ENCODE measurements at places on chromosomes 2 and 18.
A peak's percentile ranks its signal among the peaks of the same experiment; 100 is the strongest.

DNA sequence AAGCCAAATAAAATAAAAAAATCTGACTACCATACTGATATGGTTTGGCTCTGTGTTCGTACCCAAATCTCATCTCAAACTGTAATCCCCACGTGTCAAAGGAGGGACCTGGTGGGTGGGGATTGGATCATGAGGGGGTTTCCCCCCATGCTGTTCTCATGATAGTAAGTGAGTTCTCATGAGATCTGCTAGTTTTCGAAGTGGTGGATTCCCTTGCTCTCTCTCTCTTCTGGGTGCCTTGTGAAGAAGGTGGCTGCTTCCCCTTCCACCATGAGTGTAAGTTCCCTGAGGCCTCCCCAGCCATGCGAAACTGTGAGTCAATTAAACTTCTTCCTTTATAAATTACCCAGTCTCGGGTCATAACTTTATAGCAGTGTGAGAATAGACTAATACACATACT lies 123.8 kb upstream of the WDSUB1 start:
- no peak for DNase-seq

DNA sequence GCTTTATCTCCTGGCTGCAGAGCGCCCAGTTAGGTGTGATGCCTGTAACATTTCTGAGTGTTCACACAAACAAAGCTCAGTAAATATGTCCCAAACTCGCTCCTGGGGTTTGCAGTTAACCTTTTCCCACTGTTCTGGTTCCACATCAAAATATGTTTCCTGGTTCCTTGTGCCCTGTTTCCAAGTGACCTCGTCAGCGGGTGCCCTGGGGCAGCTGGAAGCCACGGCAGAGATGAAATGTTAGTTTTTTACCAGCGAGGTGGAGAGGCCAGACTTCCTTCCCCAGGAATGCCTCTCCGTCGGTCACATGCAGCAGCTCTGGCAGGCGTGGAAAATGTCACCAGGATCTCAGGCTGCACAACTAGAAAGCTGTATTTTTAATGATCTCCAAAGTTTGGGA lies 18.2 kb downstream of the NFATC1 start:
- no peak for DNase-seq

GRCh38 chr2:142347751-142348150 lies 216.9 kb upstream of the LRP1B start:
- DNase-seq = peak; percentile 12

DNA sequence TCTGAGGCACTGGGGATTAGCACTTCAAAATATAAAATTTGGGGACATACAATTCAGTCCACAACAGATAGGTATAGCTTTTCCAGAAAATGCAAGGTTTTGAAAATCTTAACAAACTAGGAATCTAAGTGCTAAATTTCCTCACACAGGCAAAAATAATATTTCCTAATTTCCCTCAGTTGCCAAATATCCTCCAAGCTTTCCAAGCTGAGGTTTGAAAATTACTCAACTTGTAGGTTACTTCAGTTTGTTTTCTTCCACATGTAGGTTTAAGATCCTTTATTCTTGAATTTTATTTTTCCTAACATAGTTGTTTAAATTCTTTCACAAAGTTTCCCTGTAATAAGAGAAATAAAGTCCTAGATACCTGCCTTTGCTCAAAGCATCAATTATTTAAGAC lies 192.9 kb upstream of the NRXN1 start:
- DNase-seq = no peak

GRCh38 chr2:115071534-115071933 lies 629.1 kb downstream of the DPP10 start:
- DNase-seq = no peak

GRCh38 chr2:218043100-218043499 lies 26.0 kb upstream of the RUFY4 start:
- no peak for DNase-seq
